ENCODE measurements at places on chromosomes 4 and X. TPM values are rescaled to one million over a fixed set of nuclear protein-coding genes. Genes with fewer than 3 reads are reported as not detected.

Gene IL2RG
- total RNA-seq, result 18.2 TPM

Gene TRIM75
- total RNA-seq, result not detected

DNA sequence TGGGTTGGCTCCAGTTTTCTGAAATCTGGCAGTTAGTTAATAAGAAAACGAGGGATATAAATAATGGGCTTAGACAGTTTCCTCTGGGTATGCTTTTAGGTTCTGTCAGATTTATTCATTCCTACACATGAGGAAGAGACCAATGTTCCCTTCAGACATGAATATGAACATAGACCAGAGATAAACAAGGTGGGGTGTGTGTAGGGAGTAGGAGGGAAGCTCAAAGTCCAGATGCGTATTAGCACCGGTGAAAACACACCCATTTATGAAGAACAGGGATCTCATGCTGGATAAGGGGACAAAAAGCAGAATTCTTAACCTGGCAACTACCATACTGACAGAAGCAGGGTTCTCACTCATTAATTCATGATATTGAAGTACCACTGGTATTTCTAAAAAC is 223.0 kb downstream of the SOWAHB start:
- H3K4me3 ChIP-seq, result no peak overlapping the region
- H3K27ac ChIP-seq, result peak overlapping the region; percentile 85
- H3K27me3 ChIP-seq, result no peaks in the 10 kb centered on the region
- H3K4me1 ChIP-seq, result peaks cover 3% of the 10 kb centered on the region
- DNase-seq, result peak; percentile 59
- H3K36me3 ChIP-seq, result no peaks in the 10 kb centered on the region

GRCh38 chr4:173325007-173325736 is 9.0 kb downstream of the HMGB2 start:
- no peaks in the 10 kb centered on the region for H3K27me3 ChIP-seq
- H3K4me3 ChIP-seq, result no peak overlapping the region
- H3K4me1 ChIP-seq, result no peaks in the 10 kb centered on the region
- H3K27ac ChIP-seq, result no peak overlapping the region
- no peaks in the 10 kb centered on the region for H3K36me3 ChIP-seq

- H3K4me1 ChIP-seq, result no peaks in the 10 kb centered on the region
- H3K4me3 ChIP-seq, result no peak overlapping the region
Observed at GRCh38 chr4:182873289-182873688, 43.9 kb downstream of the DCTD start.

- H3K4me3 ChIP-seq, result no peak overlapping the region
- no peaks in the 10 kb centered on the region for H3K36me3 ChIP-seq
- no peaks in the 10 kb centered on the region for H3K4me1 ChIP-seq
- DNase-seq, result no peak
- H3K27ac ChIP-seq, result no peak overlapping the region
Observed at GRCh38 chr4:30792601-30793000, 72.4 kb downstream of the PCDH7 start.
